Amniotic stem cell (primary cell): ENCODE measurements at places on chromosomes 7 and 10.

GRCh38 chr10:4396401-4397283, 429.4 kb upstream of the AKR1E2 start:
- DNase-seq: no peak

- no peak for DNase-seq
These were observed 1.3 kb downstream of the STAMBPL1 start for GRCh38 chr10:88881320-88881719.

GRCh38 chr10:14659626-14660196, 115.0 kb downstream of the FAM107B start:
- no peak for DNase-seq

- no peak for DNase-seq
These were observed 187.7 kb upstream of the VSTM2A start for GRCh38 chr7:54354436-54354835.

GRCh38 chr10:57015595-57016318, 654.7 kb upstream of the ZWINT start:
- DNase-seq: no peak

GRCh38 chr10:63431962-63432797, 33.6 kb downstream of the JMJD1C start:
- DNase-seq: no peak

DNA sequence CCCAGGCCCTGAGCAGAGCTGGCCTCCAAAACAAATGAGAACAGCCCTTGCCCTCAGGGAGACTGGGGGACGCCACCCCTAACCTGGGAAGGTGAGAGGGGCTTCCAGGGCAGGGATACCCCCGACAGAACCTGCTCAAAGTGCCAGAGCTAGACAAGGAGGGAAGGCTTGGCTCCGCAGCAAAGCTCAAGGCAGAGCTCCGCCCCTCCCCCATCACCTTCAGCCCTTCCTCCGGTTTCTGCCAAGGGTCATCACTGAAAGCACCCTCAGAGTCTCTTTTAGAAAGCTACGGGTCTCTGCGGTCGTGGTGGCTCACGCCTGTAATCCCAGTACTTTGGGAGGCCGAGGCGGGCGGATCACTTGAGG, 73.4 kb upstream of the CUX1 start:
- no peak for DNase-seq

- no peak for DNase-seq
These were observed 128.5 kb downstream of the ANKRD7 start for GRCh38 chr7:118352867-118353453.

DNA sequence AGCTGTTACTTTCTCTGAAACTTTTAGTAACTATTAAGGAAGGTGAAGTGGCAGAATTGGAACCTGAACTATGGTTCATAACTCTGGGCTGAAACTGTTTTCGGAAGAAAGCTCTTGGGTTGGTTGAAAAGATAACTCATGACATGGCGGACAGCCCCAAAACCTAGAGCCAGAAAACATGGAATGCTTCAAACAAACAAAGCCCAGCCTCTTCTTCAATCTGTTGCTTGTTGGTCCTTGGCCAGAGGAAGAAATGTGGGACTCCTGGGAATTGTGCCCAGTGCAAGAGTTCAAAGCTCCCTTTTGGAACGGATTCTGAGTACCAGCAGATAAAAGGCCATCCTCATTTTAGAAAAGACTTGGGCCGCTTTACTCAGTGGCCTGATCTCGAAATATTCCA, 52.9 kb upstream of the CACNB2 start:
- DNase-seq: no peak

- DNase-seq: no peak
These were observed 44.9 kb downstream of the VIPR2 start for GRCh38 chr7:159099711-159100231.

- no peak for DNase-seq
These were observed 308.4 kb upstream of the POM121L12 start for GRCh38 chr7:52726986-52727385.

GRCh38 chr10:26430641-26431163, 7.4 kb upstream of the APBB1IP start:
- no peak for DNase-seq

DNA sequence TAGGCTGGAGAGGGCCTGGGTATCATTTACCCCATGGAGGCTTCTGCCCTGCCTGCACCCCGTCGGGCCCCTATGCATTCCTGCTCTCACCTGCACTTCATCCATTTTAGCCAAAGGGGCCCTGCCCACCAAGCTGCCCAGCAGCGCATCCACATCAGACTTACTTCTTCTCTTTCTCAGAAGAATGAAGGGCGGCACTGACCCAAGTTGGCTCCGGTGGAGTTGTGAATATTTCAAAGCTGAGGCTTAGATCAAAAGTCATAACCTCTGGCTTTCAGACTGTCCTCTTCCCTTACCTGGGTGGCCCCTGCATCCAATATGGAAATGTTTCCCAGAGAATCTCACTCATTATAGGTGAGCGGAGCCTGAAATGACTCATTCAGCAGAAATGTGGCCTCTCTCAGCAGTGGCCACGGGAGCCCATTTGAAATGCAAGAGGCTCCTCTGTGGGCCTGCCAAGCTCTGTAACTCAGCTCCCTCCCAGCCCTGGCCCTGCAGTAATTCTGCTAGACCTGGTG, 117.6 kb upstream of the TCF7L2 start:
- no peak for DNase-seq

DNA sequence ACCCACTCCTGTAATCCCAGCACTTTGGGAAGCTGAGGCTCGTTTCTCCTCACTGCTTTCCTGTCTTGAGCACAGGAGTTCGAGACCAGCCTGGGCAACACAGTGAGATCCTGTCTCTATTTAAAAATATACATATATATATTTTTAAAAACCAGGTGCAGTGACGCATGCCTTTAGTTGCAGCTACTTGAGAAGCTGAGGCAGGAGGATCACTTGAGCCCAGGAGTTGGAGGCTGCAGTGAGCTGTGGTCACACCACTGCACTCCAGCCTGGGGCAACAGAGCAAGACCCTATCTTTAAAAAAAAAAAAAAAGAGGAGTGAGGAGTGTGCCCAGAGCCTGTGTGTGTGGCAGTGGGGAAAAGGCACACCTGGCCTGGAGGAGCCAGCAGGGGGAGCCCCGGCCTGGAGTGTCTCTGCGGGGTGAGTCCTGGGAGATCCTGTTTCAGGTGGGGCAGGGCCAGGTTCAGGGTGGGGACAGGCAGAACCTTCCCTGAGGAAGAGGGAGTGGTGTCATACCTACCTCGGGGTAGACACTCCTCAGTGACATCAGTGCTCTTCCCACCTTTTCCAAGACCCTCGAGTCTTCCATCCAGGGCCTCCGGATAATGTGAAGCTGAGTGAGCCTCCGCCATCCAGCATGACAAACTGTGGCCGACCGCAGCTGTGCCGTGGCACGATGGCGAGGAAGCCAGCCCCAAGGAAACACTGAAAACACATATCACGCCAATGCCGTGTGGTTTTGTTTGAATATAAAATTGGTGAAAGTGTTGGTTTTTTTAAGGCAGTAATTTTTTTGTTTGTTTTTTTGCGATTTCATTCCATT, 9.0 kb upstream of the ARPC1B start:
- DNase-seq: no peak

- no peak for DNase-seq
These were observed 101.9 kb downstream of the ELMO1 start for GRCh38 chr7:37346761-37347160.

DNA sequence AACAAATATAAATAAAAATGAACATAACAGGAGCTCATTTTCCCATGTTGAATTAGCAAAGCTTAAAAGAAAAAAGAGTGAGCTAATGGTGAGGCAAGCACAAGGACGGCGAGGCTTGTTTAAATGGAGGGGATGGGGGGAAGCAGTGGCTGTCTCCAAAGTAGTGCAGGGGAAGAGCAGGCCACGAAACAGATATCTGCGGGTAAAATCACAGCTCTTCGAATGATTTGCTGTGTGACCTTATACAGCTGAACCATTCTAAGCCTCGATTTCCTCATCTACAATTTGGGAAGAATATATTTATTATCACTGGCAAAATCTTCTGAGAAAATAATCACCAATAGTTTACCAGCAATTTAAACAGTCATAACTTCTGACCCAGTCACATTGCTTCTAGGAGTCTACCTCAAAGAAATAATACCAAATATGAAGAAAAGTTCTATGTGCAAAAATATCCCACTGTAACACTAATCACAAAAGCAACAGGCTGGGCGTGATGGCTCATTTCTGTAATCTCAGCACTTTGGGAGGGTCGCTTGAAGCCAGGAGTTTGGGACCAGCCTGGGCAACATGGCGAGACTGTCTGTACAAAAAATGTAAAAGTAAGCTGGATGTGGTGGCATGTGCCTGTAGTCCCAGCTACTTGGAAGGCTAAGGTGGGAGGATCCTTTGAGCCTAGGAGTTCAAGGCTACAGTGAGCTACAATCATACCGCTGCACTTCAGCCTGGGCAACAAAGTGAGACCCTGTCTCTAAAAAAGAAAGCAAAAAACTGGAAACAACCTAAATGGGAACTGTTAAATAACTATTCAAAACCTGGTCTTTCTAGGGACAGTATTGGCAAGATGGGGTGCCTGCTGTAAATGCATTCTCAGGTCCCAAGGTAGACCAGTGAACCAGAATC, 63.1 kb upstream of the ASAH2 start:
- DNase-seq: no peak

- DNase-seq: no peak
These were observed 54.6 kb upstream of the MKI67 start for GRCh38 chr10:128180843-128181242.

- DNase-seq: no peak
These were observed 171.1 kb upstream of the TBX20 start for GRCh38 chr7:35424869-35425495.

DNA sequence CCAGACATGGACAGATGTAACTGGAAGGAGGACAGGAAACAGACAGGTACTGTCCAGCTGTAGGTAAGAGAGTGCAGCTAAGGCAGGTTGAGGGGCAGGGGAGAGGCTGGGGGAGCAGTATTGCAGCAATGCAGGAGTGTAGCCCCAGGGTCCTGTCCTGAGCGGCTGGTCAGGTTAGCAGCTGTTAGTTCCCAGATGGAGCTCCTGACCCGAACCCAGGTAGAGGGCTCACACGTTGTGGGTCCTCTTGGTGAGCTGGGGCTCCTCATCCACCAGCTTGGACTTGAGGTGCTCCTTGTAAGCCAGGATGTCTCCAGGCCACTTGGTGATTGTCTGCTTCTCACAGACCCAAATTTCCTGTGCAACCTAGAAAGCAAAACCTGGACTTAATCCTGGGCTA, 3.5 kb upstream of the H2BK1 start:
- DNase-seq: no peak

GRCh38 chr10:8187171-8187666, 132.7 kb downstream of the GATA3 start:
- DNase-seq: no peak

DNA sequence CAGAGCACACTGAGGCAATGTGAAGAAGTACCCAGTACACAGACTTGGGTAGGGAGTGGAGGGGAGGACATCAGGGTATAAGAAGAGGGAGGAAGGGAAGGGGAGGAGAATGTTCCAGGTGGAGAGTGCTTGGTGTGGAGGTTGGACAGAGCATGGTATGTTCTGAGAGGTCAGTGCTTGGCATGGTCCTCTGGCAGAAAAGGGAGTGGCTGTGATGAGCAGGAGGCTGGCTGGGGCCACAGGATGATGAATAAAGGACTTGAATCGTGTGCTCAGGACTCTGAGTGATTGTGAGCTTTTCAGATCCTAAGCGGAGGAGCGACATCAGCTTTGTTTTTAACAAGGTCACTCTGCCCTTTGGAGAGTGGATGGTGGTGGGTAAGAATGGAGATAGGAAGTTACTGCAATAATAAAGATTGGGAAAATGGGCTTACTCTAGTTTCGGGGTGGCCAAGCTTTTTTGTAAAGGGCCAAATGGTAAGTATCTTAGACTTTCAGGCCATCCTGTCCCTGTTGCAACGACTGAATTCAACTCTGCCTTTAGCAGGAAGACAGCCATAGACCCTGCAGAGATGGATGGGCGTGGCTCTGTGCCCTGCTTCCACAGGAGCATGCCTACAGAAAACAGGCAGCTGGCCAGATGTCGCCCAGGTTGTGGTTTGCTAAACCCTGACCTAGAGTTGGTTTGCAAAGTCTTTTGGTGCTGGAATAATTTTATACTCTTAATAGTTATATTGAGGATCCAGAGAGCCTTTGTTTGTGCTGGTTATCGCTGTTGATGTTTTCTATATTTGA, 8.4 kb downstream of the PPP2R2D start:
- no peak for DNase-seq

DNA sequence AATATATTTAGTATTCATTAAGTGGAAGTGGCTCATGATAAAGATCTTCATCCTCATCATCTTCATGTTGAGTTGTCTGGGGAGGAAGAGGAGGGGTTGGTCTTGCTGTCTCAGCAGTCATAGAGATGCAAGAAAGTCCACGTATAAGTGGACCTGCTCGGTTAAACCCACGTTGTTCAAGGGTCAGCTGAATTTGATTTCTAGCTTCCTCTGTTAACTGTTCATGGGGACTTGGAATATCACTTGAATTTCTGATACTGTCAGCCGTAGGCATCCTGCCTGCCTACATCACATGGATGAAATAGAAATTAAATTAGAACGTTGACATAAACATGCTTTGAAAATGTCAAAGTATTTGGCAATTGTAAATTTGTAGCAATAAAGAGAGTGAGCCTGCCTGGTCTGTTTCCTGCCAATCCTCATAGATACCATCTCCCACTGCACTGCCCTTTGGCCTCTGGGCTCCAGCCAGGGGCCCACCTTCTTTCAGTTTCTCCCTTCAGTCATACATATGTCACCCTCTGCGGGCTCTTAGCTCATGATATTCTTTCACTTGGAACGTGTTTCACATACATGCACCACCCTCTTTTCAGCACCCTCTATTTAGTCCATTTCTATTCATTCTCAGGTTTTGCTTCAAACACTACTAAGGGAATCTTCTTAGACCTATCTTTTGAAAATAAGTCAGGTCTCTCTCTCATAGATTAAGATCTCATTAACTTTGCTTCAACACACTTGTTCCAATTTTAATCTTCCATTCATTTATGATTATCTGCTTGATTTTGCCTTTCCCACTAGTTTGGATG, 376.3 kb downstream of the IPMK start:
- no peak for DNase-seq
